ENCODE measurements at places on chromosomes 12 and 14.

DNA sequence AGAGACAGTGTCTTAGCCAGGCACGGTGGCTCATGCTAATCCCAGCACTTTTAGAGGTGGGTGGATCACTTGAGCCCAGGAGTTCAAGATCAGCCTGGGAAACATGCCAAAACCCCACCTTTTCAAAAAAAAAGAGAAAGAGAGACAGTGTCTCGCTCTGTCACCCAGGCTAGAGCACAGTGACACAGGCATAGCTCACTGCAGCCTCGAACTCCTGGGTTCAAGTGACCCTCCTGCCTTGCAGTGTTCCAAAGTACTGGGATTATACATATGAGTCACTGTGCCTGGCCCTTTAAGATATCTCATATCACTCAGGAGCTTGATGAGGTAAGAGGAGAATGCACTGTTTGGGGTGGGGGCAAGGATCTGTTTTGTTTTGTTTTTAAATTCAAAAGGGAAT, 48.1 kb upstream of the LTBP2 start:
- DNase-seq = no peak

- DNase-seq = no peak
Measured at GRCh38 chr14:103519043-103519836, 3.4 kb downstream of the CKB start.

DNA sequence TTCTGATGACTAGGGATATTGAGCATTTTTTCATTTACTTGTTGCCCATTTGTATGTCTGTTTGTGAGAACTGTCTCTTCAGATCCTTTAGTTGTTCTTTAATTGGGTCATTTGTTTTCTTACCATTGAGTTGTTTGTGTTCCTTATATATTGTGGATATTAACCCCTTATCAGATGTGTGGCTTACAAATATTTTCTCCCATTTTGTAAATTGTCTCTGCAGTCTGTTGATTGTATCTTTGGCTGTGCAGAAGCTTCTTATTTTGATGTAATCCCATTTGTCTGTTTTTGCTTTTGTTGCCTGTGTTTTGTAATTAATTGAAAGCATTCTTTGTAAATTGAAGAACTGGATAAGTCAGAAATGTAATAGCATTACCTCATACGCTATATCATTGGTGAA, 459.1 kb upstream of the FOXG1 start:
- no peak for DNase-seq

GRCh38 chr14:64706119-64706592, 1.9 kb downstream of the PLEKHG3 start:
- DNase-seq = no peak

- DNase-seq = no peak
Measured at GRCh38 chr12:112936927-112937326, 1.3 kb upstream of the OAS3 start.

DNA sequence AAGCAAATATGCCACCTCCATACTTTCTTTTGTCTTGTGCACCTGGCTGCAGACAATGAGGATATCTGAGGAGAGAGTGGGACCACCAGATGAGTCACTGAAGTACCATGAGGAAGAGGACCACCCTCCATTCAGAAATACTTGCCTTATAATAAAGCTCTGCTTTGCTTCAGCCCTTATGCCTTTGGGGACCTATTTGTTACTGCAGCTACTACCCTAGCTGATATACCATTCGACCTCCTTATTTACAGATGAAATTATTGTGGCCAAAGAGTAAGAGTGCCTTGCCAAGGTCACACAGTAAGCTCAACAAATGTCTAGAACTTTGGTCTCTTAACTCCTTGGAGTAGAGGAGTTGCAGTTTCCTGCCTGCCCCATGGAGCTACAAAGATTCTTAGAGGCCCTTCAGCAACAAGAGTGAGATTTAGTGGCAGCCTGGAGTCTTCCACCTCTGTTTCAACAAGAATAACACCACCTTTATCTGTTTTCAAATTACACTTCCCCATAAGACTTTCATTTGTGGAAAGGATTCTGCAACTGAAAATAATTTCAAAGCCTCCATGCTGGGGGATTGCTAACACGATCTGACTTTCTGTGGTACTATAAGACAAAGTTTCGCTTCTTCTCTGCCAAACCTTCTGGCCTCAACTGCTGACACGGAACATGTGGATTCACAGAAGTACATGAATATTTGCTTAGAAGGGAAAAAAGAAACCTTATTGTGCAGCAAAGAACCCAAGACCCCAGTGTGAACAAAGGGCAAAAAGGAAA, 3.6 kb downstream of the CMKLR1 start:
- no peak for DNase-seq

DNA sequence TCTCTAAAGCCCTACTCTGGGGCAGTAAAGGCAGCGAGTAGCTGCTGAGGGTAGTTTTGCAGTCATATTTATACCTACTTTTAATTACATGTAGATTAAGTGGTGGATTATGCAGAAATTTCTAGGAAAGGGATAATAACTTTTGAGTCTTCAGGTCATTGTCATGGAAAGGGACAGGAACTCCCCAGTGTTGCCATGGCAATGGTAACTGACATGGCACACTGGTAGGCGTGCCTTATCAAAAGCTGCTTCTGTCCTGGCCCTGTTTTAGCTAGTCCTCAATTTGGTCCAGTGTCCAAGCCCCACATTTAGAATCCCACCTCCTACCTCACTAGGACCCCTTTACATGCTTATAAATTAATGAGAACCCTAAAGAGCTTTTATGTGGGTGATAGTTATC, 303.1 kb downstream of the VRK1 start:
- no peak for DNase-seq

GRCh38 chr14:34911209-34912150, 36.3 kb upstream of the BAZ1A start:
- DNase-seq = no peak

GRCh38 chr12:8912914-8913313, 1.4 kb upstream of the PHC1 start:
- no peak for DNase-seq

DNA sequence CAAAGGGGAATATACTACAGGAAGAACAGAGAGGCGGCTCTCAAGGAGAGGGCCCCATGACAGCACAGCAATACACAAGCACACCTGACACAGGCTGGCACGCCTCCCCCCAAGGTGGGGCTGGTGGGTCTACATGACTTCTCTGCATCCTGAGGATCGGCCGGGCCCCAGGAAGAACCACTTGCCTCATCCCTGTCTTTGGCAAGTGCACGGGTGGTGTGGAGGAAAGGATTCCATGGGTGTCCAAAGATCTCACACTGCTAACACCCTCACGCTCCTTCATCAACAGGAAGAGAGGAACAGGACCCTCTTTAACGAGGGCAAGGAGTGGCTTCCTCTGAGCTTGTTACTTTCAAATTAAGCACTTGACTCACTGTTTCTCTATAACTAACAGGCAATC, 7.3 kb downstream of the VAMP1 start:
- no peak for DNase-seq

GRCh38 chr12:19338405-19338804, 100.9 kb upstream of the AEBP2 start:
- no peak for DNase-seq

- no peak for DNase-seq
Measured at GRCh38 chr12:1628666-1629337, at the start of gene WNT5B. Gene WNT5B, plus strand, starts transcription at chr12:1629231. Its CDS starts 2,124 bp downstream, at chr12:1631355.

GRCh38 chr12:100199347-100200149, 1.1 kb upstream of the ACTR6 start:
- peak; percentile 58 for DNase-seq

DNA sequence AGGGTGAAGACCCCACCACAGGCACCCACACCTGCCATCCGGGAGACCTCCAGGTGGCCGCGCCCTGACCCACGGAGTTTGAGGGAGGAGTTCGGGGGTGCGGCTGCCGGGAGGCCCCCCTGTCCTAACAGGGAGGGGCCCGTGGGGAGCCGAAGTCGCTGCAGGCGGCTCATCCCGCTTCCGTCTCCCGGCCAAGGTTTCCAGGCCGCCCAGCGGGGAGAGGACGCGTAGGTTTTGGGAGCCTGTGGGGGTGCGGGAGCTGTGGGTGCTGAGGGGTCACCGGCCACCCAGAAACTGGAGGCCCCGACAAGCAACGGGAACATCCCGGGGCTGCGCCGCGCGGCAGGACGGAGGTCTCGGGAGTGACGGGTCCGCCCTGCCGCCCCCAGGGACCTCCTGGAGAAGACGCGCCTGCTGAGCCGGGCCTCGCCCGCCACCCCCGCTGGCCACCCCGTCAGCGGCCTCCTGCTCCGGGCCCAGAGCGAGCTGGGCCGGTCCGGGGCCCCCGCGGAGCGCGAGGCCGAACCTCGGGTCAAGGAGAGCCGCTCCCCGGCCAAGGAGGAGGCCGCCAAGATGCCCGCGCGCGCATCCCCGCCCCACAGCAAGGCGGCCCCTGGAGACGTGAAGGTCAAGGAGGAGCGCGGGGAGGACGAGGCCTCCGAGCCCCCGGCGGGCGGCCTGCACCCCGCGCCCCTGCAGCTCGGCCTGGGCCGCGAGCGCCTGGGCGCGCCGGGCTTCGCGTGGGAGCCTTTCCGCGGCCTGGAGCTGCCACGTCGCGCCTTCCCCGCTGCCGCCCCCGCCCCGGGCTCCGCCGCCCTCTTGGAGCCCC, 27.6 kb downstream of the LRCOL1 start:
- no peak for DNase-seq

GRCh38 chr12:125105600-125105999, 40.4 kb downstream of the AACS start:
- DNase-seq = no peak

DNA sequence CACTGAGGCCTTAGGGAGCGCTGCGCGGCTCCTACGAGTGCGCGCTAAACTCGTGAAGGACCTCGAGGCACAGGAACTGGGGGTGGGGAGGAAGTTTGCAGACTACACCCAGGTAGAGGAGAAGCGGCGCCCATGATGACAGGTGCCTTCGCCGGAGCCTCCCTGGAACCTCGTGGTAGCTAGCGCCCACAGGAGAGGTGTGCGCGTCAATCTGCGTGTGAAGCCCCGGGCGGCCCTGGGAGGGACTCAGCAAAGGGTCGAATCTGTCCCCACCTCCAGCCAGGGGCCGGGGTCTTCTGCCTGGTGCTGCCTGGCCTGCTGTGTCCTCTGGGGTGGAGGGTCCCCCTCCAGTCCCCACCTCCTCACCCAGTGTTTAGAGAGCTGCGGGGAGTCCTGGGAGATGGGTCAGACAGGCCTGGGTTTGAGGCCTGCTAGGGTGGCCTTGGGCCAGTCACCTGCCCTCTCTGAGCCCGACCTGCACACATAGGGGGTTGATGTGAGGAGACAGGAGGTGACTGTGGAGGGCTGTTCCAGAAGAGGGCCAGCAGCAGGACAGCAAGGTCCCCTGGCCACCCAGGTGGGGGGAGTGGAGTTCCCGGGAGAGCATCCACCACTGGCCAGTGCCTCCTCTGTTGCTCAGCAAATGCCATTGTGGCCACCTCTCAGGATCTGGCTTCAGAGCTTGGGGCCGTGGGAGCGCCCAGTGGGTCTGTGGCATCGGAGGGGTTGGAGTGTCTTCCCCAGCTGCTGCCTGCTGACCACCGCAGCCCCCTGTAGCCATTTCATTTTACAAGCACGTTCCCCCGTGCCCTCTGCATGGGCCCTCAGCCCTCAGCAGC, 20.2 kb upstream of the KIF26A start:
- no peak for DNase-seq

- DNase-seq = no peak
Measured at GRCh38 chr12:19550626-19551025, 111.3 kb downstream of the AEBP2 start.

DNA sequence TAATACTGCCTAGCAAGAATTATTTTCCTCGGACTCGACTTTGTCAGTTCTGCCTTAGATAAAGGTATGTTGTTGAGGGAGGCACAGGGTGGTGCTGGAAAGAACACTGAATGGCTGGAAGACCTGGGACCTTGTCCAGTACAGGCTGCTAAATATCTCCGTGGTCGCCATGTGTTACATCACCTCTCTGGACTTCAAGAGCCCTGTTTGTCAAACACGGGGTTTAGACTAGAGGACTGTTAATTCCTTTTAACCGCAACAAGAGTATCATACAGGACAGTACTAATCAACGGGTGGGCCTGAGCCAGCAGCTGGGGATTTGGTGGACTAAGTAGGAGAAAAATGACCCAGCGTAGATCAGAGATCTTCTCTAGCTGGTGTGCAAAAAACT, 476.3 kb downstream of the LRIG3 start:
- DNase-seq = no peak

DNA sequence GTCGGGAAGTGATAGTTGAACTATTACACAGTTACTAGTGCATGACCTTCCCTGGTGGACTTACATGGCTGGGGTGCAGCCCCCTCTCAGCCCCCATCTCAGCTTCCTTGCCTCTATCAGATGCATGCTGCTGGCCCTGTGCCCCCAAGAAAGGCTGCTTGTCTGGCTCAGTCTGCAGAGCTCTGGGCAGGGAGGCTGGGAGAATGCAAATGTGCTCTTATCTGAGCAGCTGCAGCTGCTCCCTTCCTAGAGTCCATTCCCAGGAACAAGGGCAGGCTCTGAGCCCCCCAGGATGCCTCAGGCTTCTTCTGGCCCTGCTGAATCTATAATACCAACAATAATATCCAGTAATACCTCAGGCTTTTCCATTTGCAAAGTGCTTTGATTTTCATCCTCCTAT, 218.1 kb upstream of the SRRM4 start:
- no peak for DNase-seq

DNA sequence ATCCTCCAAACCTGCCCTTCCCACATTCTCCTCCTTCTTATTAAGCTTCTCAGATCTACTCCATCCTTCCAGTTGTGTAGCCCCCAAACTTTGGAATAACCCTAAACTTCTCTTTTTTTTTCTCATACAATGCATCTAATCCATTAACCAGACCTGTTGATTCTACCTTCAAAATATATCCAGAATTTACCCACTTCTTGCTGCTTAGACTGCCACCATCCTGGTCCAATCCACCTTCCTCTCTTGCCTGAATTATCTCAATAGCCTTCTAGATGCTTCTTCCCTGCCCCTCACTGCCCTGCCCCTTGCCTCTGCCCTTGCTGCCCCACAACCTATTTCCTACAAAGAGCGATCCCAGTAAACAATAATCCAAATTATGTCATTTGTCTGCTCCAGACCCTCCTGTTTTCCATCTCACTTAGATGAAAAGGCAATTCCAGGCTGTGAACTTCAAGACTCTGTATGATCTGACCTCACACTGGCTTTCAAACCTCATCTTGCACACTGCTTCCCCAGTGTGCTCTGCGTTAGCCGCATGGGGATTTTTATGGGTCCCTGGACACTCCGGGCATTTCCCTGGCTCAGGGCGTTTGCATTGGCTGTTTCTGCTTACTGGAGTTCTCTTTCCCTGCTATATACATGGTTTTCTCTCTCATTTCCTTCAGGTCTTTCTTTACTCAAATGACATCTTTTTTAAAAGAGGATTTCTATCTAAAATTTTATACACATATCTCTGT, 42.6 kb upstream of the HIF1A start:
- DNase-seq = no peak

GRCh38 chr12:1305791-1306500, 288.4 kb downstream of the FBXL14 start:
- DNase-seq = no peak

GRCh38 chr12:114851981-114852380, 168.0 kb upstream of the TBX3 start:
- DNase-seq = no peak

DNA sequence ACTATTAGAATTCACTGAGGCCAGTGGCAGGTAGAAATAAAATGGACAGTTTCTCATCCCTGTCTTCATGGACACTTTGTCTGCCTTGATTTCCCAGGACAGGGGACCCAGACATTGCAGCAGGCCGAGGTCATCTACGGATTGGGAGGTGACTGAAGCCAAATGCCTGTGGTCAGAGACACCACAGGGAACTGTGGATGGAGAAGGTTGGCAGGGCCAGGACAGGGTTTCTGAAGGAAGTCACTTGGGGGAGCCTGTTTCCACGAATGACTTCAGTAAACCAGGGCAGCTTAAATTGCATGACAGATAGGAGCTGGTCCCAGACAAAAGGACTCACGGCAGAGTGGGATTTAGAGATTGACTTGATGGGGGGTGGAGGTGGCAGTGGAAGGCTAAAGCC, 224.9 kb downstream of the NTF3 start:
- DNase-seq = no peak

Measured in activated CD4-positive, CD25-positive, alpha-beta regulatory T cell (primary cell).